ENCODE measurements at places on chromosomes 16 and 17.

- DNase-seq = no peak
These were observed 20.9 kb downstream of the CCDC182 start for GRCh38 chr17:57724026-57724728.

- DNase-seq = no peak
These were observed 83.8 kb upstream of the FAM20A start for GRCh38 chr17:68684949-68685357.

DNA sequence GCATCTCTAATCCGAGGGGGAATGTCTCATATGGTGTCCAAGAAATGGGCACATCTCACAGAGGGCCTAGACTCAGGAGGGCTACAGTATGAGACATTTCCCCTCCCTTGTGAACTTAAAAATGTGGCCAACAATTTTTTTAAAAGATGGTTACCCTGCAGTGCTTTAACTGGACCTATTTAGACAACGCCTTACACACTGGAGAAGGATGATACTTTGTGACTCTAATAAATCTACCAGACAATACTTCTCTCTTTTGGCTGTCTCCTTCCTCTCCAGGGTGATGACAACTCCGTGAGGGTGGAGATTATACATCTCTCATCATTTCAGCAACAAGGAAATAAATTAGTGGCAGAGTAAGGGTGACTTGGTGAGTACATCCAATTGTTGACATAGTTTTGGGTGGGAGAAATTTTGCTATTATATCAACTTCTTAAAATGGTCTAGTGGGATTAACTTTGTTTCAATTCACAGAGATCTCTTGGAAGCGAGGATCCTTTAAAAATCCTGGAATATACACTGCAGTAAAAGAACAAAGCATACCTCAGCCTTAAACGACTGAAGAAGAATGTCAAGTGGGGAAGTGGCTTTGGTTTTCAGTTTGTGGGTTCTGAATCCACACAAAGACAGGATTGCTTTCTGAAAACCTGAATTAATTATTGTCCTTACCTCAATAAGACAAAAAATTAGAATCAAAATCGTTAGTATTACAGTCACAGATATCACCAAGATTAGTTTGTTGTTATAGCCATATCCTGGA lies 89.8 kb downstream of the KPNA2 start:
- no peak for DNase-seq

DNA sequence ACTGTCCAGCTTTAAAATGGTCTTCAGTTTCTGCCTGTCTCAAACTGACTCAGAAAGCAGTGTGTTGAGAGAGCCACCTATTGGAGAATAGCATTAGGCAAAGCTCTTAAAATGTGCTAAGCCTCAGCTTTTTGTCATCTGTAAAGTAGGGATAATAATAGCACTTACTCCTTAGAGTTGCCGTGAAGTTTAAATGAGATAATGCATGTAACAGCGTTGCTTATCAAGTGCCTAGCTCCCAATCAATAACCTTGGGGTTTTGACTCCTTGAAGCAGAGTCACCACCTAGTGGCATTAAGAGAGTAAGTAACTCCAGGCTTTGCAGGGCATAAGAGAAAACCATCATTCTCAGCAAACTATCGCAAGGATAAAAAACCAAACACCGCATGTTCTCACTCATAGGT lies 163.3 kb downstream of the HS3ST2 start:
- no peak for DNase-seq

DNA sequence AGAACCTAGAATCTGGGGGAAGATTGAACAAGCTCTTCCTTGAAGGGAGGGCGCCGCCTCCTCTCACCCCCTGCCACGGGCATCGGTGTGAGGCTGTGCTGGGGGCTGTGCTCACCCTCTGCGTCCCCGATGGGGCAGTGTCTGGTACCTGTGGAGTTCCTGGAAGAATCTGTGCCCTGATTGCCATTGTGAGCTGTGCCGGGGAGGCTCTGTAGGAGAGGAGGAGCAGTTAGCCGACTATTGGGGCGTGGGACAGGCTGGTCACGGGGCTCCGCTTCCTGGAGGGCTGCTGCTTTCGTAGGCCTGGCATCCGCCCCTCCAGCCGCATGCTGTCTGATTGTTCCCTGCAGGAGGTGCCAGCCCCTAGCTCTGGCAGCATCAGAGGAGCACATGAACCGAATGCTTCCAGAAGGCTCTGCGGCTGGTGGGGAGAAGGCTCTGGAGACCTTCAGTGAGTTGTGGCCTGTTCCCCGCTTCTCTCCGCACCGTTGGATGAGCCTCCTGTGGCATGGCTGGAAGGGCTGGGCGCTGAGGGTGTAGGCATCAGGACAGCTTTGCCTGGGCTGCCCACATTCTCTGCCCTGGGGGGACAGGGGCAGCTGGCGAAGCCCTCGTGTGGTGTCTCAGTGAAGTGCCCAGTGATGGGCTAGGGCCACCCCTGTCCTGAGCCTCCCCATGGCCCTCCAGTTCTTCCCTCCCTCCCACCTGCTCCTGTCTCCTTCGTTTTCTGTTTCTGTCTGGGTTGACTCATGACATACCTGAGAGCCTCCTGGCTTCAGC lies 86.9 kb downstream of the SEC14L1 start:
- DNase-seq = no peak

DNA sequence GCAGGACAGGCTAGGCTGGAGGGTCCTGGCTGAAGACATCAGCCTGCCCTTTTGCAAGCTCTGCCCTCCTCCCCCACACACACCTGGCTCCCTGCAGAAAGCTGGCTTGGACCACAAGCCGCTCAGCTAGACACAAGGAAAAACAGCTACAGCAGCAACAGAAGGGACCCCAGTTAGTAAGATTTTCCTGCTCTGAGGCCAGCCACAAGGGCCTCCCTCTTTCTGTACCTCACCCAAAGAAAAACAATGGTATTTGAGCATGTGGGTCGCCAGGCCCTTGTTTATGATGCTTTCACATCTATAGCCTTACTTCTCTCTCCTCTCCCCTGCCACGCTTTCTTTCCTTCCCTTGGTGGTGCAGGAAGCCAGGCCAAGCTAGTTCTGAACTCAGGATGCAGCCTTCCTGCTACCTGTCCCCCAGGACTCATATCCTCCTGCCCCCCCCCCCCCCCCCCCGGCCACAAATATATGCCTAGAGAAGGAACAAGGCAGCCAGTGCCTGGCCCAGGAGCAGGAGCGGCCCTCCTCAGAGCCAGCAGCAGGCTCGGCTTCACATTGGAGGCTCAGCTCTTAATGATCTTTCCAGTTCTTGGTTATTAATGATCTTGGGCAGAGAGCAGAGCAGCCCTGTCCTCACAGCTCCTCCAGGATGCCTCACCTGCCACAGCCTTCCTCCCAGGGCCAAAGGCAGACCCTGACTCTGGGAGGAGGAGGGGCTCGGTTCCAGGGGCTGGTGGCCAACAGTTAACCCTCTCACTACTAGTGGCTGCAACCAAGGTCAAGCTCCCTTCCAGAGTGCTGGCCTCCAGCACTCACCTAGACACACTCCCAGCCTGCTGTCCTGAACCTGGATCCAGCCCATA lies 19.5 kb downstream of the GRIN2C start:
- DNase-seq = peak; percentile 60

GRCh38 chr17:19647697-19648474 lies 665 bp upstream of the ALDH3A2 start:
- peak; percentile 73 for DNase-seq

DNA sequence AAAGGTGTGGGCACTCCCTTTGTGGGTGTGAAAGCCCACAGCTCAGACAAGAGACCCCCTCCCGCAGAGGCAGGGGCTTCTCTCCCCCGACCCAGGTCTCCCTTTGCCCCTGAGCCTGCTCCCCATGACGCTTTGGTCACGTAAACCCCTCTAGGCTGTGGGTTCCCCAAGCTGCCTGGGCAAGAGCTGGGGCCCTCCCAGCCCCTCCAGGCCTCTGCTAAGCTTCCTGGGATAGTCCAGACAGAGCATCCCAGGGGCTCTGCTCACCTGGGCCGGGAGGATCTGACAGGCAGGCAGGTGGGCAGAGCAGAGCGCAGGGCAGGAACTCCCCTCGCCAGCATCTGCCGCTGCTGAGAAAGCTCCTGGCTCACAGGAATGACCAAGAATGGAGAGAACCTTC lies 177.3 kb downstream of the BANP start:
- DNase-seq = no peak

GRCh38 chr17:78734793-78735641 lies 47.1 kb downstream of the CYTH1 start:
- DNase-seq = no peak

DNA sequence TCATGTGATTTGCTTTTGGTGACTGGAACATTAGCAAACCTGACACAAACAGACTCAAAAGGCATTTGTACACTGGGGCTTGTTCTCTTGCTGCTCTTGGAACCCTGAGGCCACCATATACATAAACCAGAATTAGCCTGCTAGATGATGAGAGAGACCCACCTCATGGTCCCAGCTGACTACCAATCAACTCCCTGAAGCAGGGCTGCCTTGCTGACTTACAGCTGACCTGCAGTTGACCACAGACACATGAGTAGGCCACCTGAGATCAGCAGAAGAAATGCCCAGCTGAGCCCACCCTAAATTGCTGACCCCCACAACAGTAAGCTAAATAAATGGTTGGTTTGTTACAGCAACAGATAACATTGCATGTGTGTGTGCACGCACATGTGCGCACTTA lies 28.7 kb downstream of the BRIP1 start:
- no peak for DNase-seq

DNA sequence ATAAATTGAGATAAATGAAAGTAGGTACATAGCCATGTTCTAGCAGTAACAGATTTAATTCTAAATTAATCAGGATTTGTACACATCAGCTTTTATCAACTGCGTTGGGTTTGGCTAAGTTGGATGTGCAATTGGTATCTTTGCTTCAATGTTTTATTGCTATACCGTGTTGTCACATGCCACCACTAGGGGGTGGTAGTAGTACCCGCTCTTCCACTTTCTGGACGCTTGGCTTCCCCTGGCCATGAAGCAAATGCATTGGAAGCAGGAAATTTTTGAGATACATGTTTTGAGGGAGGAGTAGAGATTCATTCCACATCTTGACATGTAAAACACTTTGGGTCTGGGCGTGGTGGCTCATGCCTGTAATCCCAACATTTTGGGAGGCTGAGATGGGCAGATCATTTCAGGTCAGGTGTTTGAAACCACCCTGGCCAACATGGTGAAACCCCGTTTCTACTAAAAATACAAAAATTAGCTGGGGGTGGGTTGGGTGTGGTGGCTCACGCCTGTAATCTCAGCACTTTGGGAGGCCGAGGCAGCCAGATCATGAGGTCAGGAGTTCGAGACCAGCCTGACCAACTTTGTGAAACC lies 58.6 kb downstream of the EMP2 start:
- peak; percentile 55 for DNase-seq

GRCh38 chr16:21088646-21089538 lies 61.8 kb downstream of the DNAH3 start:
- DNase-seq = no peak
